ENCODE measurements at places on chromosomes 7 and 10. TPM values are rescaled to one million over a fixed set of nuclear protein-coding genes. Genes with fewer than 3 reads are reported as not detected.

GRCh38 chr10:122490786-122491680 is 29.7 kb downstream of the HTRA1 start:
- DNase-seq = no peak

- no peak for DNase-seq
These were observed 6.4 kb upstream of the MMP21 start for GRCh38 chr10:125782054-125782453.

GRCh38 chr10:9762966-9763656 is 1254.6 kb upstream of the CELF2 start:
- DNase-seq = no peak

Gene MUC12
- total RNA-seq = 0.69 TPM

Gene PLEKHS1
- total RNA-seq = not detected

Gene RET
- total RNA-seq = not detected

DNA sequence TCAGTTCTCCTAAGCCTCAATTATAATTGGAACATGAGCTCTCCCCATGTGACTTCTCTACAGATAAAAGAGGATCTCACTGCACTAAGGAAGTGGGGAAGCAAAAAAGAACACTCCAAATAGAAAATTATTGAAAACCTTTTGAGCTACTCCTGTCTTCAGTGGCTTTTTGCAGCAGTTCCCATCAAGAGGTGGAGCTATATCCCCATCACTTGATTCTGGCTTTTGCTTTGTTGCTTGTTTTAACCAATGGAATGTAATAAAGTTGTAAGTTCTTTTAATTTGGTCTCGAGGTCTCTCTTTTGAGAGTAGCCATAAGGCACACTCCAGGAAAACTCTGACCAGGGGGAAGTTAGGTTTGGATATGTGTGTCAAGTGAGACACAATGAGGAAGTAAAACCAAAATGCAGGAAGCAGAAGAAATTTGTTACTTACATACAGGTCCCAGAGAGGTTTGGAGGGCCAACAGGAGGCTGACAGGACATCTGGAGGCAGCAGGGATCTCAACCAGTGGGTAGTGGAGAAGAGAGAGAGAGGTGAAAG is 569.4 kb downstream of the HTR7 start:
- DNase-seq = peak; percentile 53

DNA sequence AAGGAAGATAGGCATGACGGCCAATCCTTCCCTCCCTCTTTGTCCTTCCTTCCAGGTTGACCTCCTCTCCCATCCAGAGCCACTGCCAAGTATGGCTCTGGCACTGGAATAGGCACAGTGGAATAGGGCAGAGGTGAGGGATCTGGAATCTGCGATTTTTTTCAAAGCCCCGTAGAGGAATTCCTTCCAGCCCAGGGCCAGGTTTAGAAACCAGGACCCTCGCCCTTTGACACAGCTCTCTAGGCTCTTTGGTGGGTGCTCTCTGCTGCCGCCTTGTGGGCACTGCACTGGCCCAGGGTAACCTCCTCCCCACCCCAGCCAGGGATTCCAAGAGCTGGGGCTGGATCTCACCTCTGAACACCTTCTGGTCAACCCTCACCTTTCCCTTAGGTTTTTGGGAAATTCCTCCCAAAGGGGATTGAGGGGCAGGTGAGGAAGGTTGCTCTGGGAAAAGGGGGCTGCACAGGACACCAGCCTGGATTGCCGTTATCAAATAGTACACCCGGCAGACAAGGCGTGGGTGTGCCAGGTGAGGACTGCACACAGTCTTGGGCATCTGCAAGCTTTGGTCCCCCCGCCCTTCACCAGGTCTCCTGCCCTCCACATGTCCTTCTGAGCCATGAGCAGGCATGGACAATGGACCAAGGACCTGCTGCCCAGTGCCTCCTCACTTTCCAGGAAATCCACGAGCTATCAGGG is 22.8 kb downstream of the C10orf105 start:
- peak; percentile 47 for DNase-seq

GRCh38 chr10:8556321-8556720 is 501.8 kb downstream of the GATA3 start:
- no peak for DNase-seq

DNA sequence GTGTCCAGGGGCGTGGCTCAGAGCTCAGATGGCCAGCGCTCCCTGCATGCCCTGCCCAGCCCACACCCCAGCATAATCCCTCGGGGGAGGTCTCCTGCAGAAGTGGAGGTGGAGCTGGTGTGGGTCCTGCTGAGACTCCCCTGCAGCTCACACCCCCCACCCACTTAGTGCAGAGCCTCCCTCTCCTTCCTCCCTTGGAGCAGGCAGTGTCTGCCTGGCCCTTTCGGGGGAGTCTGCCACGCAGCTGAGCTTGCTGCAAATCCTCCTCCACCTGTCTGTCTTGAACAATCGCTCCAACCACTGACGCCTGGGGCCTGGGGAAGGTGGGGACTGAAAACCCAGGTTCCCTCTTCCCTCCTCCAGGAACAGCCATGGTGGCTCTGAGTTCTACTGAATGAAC is 219.7 kb upstream of the PPP2R2D start:
- DNase-seq = no peak

DNA sequence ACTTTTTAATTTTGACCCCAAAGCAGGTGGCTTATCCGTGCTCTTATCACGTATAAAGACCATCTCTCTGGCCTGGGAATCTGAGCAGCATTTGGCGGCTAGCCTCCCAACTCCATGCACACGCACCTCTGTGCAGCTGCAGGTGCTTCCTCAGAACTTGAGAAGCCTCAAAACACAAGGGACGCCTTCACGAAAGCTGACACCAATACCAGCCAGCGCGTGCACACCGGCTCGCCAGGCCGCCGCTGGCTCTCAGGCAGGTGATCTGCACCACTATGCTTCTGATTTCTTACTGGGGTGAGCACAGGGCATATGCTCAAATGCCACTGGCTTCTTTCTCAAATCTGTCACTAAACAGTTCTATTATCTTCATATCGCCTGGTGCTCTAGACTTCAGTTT is 145.0 kb downstream of the PARD3 start:
- DNase-seq = no peak

GRCh38 chr10:5648494-5649457 is 17.6 kb downstream of the ASB13 start:
- DNase-seq = no peak

GRCh38 chr10:126337251-126337810 is 50.9 kb downstream of the ADAM12 start:
- DNase-seq = no peak

DNA sequence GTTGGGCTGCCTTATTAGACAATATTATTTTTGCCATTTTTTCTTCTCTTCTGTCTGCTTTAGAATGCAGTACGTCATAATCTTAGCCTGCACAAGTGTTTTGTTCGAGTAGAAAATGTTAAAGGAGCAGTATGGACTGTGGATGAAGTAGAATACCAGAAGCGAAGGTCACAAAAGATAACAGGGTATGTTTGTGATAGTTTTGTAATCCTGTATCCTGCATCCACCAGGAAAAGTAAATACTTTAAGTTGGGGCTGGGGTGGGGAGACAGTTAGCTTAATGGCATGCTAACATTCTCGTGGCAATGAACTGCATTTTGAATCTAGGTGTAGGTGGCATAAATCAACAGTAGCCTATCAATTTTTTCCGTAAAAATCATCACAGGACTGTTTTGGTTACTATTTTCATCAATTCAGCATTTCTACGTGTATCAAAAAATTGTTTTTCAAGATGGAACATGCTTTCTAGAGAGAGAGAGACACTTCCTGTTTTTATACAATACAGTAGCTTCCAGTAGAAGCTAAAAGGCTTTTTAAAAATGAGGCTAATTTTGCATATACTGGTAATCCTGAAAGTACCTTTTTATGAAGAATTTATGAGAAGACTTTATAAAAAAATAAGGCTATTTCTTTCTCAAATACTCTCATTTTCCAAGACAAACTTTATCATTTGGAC is 247.5 kb downstream of the FOXP2 start:
- no peak for DNase-seq

GRCh38 chr7:159022238-159022993 is 122.3 kb downstream of the VIPR2 start:
- peak; percentile 85 for DNase-seq
